ENCODE measurements at places on chromosomes 3 and 15.

- DNase-seq = no peak
Measured at GRCh38 chr15:62989366-62990055, 53.0 kb upstream of the TPM1 start.

GRCh38 chr15:90029024-90029423, 27.9 kb downstream of the ZNF710 start:
- DNase-seq = no peak

- no peak for DNase-seq
Measured at GRCh38 chr3:156174229-156174847, 54.0 kb downstream of the KCNAB1 start.

- DNase-seq = no peak
Measured at GRCh38 chr3:29412110-29412509, 131.2 kb downstream of the RBMS3 start.

DNA sequence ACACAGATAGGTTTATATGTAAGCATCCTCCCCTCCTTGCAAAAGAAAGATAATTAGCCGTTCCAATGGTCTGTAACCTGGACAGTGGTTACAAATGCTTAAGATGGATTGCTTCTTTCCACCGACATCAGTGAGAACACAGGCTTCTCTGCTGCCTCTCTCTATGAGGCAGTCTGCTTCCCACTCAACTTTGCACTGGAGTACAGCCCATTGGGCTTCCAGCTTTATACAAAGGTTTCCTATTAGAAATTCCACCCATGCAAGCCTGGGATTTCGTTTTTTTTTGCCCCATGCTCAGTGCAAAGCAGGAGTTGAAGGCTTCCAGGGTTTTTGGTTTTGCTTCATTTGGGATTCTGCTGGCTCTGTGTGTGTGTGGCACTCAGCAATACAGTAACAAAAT, 47.3 kb upstream of the C3orf22 start:
- no peak for DNase-seq

DNA sequence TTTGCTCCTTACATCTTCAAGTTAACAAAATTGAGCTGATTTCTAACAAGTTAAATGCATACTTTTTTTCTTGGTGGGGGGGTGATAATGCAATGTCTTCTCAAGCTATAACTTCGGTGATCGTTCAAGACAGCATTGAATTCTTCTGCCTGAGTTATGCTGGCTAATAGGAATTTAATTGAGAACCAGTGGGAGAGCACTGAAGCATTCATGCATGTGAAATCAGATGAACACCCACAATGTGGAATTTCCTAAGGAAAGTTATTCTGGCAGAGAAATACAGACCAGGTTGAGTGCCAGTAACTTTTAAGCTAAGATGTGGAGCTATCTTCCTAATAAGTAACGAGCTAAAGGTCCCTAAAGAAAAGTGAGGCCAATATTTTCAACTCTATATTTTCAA, 3.0 kb downstream of the SPATA16 start:
- no peak for DNase-seq

GRCh38 chr3:41652931-41653330, 309.0 kb downstream of the ULK4 start:
- DNase-seq = no peak

GRCh38 chr15:85685356-85685755, 109.4 kb downstream of the KLHL25 start:
- DNase-seq = no peak

DNA sequence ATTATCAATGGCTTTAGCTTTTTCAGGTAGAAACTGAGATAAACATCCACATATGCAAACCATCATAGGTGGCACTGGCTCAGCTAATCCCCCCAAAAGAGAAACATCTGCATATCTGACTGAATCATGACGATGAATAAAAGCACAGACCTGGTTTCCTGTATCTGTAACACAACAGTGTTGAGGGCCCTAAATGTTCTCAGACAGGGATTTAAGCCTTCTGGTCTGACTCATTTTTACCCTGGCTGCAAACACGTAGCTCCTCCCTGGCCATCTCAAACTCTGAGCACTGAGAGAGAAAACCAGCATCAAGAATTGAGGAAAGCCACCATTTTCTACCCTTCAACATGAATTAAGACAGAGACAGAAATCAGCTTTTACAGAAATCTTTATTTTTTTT, 35.2 kb downstream of the GLB1 start:
- no peak for DNase-seq

DNA sequence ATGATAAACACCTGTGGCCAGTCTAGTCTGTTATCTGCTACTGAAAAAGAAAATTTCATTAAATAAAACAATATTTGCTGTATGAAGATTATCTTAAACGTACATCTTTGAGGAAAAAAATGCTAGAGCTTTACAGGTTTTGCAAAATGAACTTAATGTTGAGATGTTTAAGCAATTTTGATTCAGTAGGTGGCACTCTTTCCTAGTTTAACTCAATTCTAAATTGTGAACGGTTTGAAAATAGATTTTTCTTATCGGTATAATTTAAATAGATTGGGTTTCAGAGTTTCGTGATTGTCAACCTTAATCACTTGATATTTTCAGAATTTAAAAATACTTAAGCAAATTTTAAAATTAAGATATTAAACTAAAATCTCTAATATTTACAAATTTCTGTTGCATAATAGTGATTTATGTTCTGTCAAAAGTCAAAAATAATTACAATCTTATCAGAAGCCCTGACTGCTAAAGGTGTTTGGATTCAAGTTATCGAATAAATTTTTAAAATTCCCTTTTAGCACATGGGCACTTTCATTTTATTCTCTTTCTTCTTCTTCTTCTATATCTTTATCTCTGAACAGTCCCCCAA, 7.0 kb upstream of the RNF111 start:
- DNase-seq = no peak

GRCh38 chr15:95106801-95107200, 875.4 kb downstream of the MCTP2 start:
- no peak for DNase-seq

DNA sequence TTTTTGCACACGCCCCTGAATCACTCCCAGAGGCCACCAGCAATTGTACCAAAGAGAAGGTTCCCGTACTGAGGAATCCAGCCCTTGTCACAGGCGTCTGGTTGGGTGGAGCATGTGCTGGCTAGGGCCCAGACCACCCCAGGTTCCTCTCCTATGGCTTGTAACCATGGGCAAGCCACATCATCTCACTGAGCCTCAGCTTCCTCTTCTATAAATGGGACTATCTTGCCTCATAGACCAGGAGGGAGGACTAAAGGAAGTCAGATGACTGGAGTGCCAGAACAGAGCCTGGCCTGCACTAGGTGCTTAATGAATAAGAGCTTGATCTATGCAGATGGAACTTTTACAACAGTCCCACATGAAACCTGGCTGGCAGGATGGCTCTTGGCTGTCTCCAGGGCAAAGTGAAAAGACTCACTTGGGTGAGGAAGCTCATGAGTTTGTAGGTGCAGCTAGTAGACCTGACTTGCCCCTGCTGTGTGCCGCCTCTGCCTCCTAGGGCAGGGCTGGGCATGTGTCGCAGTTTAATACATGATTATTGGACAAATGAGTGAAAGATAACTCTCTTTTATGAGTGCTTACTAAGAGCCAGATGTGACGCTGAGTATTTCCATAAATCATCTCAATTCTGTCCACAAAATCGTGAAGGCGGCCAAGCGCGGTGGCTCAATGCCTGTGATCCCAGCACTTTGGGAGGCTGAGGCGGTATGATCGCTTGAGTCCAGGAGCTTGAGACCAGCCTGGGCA, 29.3 kb downstream of the CTSH start:
- DNase-seq = peak; percentile 82

DNA sequence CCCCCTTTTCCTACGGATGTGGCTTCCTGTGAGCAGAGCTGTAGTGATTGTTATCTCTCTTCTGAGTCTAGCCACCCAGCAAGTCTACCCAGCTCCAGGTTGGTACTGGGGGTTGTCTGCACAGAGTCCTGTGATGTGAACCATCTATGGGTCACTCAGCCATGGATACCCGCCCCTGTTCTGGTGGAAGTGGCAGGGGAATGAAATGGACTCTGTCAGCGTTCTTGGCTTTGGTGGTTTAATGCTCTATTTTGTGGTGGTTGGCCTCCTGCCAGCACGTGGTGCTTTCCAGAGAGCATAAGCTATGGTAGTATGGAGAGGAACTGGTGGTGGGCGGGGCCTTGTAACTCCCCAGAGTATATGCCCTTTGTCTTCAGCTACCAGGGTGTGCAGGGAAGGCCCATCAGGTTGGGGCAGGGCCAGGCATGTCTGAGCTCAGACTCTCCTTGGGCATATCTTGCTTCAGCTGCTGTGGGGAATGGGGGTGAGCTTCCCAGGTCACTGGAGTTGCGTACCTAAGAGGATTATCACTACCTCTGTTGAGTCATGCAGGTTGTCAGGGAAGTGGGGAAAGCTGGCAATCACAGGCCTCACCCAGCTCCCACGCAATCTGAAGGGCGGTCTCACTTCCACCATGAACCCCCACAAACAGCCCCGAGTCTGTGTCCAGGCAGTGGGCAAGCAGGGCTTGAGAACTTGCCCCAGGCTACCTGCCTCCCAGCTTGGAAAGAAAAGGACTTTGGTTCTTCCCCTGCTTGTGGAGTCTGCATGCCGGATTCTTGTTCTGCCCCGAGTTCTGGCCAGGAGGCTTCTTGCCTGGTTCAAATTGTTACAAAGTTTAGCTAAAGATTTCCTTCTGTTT, 9.0 kb upstream of the ADGRG7 start:
- DNase-seq = no peak

DNA sequence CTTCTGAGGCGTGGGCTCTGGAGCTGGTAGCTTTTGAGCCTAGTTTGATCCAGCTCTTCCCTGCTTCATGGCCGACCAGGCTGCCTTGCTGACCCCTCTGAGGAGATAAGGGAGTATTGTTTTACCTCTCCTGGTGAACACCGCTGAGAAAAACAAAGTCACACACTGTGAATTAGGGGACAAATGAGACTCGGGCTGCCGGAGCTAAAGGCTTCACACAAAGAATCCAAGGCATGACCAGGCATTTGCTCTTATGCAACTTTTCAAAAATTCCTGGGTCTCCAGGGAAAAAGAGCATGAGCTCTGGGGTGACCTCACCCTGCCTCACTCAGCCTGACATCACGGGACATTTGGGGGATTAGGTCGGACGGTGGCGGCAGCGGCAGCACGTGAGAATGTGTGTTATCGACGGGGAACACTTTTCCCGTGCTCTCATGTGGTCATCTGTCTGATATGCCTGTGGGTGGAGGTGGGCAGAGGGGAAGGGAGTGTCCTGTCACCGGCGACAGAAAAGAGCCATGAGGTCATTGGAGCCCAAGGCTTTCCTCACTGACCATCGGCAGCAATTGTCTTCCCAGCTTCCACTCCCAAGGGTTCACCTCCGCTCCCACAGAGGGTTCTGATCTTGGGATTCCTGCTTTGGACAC, 61.0 kb downstream of the TMEM44 start:
- no peak for DNase-seq

GRCh38 chr3:183151821-183152351, 10.6 kb downstream of the LAMP3 start:
- DNase-seq = no peak

DNA sequence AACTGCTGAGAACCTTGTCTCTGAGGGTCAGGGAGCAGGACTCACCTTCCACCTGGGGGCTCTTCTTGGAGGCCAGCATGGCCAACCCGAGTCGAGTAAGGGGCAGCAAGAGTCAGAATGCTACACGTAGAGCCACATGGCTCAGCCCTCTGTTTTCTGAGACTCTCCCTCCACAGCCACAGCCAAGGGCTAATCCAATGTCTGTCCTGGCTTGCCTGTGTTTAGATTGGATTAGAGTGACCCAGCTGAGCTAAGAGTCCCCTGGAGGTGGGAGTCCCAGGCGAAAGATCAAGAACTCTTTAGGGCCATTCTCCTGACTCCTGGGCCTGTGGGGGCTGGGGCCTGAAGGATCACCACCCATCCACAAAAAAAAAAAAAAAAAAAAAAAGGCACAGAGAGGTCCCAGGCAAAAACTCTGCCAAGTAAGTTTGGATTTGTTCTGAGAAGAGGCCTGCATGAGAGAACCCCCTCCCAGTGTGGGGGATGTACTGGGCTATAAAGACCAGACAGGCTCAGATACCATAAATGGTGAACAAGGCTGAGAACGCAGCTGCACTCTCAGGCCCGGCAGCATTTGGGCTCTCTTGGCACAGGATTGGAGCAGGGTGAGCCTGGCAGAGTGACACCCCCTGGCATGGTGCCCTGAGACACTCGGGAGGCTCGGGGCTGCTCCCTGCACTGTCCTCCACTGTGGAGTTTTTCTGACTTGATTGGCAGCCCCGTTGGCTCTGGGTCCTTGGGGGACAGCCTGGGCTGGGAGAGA, 88.0 kb upstream of the OSBPL11 start:
- peak; percentile 43 for DNase-seq

GRCh38 chr3:173395073-173395411, 2.5 kb upstream of the NLGN1 start:
- no peak for DNase-seq

GRCh38 chr15:98894312-98894711, 113.3 kb downstream of the PGPEP1L start:
- DNase-seq = no peak

GRCh38 chr3:25572919-25573385, 91.8 kb downstream of the TOP2B start:
- DNase-seq = no peak

DNA sequence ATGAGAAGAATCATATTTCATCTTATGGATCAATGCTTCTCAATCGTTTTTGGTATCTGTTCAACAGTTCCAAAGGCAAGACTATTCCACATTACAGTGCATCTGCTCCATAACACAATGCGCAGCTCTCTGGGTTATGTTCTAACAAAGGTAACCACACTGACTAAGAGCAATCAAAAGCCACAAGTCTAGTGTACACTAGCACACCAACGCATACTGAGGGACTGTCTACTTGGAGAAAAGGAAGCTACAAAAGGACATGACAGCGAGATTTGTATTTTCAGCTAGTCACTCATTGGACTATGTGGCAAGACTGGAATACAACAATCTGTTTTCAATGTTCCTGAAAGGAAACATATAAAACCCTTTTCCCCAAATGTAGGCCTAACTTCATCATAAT, 35.8 kb downstream of the SETD2 start:
- no peak for DNase-seq

DNA sequence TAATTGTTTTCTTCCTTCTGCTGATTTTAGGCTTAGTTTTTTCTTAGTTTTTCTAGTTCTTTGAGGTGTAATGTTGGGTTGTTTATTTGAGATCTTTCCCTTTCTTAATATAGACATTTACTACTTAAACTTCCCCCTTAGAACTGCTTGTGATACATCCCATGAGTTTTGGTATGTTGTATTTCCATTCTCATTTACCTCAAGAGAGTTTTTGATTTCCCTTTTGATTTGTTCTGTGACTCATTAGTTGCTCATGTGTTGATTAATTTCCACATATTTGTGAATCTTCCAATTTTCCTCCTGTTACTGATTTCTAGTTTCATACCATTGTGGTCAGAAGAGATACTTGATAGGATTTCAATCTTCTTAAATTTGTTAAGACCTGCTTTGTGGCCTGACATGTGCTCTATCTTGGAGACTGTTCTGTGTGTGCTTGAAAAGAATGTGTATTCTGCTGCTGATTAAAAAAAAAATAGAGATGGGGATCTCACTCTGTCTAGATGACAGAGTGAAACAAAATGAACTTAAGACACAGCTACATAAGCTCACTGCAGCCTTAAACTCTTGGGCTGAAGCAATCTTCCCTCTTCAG, 22.3 kb downstream of the GRM2 start:
- DNase-seq = no peak

All from prostate gland (tissue), 2 donors.